ENCODE measurements at places on chromosomes 1 and 21.

DNA sequence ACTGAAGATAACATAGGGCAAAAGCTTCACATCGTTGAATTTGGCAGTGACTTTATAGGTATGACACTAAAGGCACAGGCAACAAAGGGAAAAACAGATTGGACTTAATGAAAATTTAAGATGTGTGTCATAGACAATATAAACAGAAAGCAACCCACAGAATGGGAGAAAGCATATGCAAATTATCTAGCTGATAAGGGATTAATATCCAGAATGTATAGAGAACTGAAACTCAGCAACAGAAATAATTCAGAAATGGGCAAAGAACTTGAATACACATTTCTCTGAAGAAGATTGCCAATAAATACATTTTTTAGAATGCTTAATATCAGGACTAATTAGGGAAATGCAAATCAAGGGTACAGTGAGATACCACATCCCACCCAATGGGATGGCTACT lies 55.2 kb upstream of the ANGPTL1 start:
- DNase-seq, result no peak

DNA sequence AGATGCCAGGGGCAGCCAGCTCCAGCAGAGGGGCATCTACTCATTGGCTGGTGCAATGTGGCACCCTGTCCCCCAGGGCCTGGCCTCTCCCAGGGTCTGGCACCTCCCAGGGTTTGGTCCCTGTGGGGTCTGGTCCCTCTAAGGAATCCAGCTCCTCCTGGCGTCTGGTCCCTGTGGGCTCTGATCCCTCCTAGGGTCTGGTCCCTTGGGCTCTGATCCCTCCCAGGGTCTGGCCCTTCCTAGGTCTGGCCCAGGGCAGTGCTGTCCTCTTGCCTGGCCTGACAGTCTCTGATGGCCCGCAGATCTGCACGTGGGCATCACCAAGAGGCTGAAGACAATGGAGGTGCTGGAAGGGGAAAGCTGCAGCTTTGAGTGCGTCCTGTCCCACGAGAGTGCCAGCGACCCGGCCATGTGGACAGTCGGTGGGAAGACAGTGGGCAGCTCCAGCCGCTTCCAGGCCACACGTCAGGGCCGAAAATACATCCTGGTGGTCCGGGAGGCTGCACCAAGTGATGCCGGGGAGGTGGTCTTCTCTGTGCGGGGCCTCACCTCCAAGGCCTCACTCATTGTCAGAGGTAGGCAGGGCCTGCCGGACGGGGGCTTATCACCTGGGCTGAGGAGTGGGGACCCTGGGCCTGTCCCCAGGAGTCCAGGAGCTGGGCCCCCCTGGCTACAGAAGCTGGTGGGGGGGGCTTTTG lies 73.9 kb downstream of the OBSCN start:
- DNase-seq, result no peak

- peak; percentile 62 for DNase-seq
Observed at GRCh38 chr1:201584471-201585092, 45.7 kb downstream of the NAV1 start.

GRCh38 chr1:2271211-2271721 lies 43.1 kb downstream of the SKI start:
- DNase-seq, result no peak

DNA sequence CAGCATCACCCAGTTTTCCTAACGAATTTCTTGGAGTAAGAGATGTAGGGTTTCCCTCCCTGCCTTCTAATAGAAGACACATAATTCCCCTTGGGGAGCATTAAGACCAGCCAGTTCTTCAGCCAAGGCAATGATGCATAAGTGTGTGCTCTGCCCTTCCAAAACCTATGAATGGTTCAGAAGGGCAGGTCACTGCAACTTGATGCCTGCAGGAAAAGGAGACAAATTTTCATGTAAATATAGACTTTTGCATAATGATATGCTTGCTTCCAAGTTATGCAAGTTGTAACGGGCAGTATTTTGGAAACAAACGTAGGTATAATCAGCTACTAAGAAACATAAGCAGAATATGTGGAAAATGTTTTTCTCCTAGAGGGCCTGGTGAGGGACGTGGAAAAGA lies 31.6 kb downstream of the PTGS2 start:
- DNase-seq, result peak; percentile 29

- no peak for DNase-seq
Observed at GRCh38 chr1:109025694-109026093, 16.2 kb downstream of the WDR47 start.

GRCh38 chr1:179743679-179744400 lies 749 bp downstream of the FAM163A start:
- DNase-seq, result no peak

- no peak for DNase-seq
Observed at GRCh38 chr1:59775480-59775879, 39.3 kb upstream of the HOOK1 start.

DNA sequence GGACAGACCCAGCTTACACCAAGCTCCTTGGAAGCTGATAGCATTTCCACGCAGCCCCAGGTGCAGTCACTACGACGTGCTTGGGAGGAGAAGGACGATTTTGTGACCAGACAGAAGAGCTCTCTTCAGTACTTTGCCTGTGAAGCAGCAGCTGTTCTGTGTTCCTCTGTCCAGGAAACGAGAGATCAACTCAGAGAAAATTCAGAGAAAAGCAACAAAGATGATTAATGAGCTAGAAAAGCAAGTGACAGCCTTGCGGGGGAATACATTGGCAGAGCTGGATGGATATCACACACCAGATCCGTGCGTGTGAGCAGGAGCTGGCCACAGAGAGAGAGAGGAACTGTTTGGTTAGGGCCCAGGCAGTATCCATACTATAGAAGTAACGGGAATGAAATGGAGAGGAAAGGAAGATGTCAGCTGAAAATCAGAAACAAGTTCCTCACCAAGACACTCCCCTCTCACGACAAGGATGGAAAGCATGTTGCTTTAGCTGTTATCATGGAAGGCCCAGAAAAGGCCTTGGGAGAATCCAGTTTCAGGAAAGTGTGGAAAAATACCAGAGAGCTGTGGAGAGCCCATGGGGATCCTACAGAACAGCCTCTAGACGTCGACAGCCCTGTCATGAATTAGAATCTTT lies 106.2 kb downstream of the TOMM20 start:
- DNase-seq, result no peak

- DNase-seq, result no peak
Observed at GRCh38 chr1:235979176-235979575, 85.7 kb downstream of the NID1 start.

GRCh38 chr21:22725436-22725835 lies 1727.2 kb downstream of the NCAM2 start:
- DNase-seq, result no peak

DNA sequence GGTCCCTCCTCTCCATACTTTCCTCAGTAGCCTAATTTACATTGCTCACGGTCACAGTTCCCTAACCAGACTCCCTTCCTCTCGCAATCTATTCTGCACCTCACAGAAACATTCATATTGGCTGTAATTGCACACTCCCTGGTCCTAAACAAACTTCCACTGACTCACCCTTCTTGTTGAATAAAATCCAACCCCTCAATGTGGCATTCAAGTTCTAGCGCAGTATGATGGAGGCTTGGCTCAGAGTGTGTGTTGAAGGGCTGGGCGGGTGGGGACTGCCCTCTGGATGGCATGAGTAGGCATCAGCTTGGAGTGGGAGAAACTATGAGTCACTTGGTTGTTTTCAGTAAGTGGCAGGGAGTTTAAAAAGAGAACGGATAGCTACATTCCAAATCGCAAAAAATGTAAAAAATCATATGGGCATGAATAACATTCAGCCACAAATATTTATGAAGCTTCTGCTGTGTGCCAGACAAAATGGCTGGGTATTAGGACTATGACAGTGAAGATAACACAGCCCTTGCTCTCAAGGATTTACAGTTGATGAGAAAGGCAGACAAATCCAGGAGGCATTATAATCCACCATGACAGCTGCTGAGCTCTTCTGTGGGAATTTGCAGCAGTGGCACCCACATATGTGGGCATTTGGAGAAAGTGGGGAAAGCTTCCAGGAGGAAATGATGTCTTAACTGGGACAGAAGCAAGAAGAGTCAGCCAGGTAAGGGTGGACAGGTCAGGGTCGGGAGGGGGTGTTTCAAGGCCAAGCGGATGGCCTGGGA lies 42.2 kb upstream of the LYST start:
- DNase-seq, result peak; percentile 54

- no peak for DNase-seq
Observed at GRCh38 chr1:125065092-125065820, 3880.5 kb downstream of the SRGAP2C start.

DNA sequence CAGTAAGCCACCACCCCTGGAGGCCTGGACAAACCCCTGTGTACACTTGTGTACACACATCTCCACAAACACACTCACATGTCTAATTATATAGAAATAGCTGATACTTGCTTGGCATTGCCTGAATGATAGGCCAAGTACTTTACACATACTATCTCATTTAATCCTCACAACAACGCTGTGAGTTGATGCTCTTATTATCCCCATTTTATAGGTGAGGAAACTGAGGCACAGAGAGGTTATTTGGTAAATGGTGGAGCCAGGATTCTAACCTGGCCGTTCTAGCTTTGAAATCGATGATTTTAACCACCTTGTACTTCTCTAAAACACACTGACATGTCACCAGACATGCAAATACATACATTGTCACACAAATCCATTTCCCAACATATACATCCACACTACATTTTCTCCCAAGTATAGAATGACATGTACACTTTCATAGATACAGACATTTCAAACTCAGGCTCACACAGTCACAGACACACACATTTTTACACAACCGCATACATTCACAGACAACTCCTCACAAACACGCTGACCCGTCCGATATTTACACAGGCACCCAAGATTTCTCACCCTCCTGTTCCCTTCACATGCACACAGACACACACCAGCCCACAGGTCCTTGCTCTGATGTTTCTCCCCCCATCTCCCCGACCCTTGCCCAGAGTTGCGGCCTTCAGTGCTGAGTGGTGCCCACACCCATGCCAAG lies 3.2 kb downstream of the ARHGEF19 start:
- no peak for DNase-seq

- no peak for DNase-seq
Observed at GRCh38 chr1:159339536-159339935, 37.4 kb downstream of the FCER1A start.

DNA sequence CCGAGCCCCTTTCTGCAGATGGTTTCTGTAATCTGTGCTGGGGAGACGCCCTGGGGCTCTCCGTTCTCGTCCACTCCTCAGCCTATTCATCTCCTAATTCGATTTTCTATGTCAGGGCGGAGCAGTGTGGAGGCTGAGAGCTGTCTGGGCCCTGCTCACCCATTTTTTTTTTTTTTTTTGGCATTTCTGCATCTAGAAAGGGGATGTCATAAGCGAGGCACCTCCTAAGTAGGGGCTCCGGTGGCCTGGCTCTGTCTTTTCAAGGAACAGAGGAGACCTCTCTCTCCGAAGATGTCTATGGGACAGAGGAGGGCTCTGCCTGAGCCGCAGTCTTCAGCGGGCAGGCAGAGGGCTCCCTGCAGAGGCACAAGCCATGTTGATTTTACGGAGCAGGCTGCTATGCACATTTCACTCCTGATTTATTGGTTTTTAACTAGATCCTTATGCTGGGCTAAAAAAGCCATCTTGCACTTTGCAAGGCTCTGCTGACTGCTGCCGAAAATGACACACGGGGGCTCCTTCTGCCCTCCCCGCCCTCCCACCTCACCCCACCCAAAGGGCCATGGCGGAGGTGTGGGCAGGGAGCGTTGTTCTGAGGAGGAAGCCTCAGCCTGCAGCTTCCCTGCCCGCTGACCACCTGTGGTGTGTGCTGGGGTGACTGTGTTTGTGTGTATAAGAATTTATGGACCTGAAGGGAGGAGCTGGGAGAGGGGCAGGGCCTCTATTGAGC lies 71.0 kb downstream of the FOXD2 start:
- DNase-seq, result no peak

GRCh38 chr1:232274236-232274855 lies 355.6 kb downstream of the SIPA1L2 start:
- DNase-seq, result no peak

DNA sequence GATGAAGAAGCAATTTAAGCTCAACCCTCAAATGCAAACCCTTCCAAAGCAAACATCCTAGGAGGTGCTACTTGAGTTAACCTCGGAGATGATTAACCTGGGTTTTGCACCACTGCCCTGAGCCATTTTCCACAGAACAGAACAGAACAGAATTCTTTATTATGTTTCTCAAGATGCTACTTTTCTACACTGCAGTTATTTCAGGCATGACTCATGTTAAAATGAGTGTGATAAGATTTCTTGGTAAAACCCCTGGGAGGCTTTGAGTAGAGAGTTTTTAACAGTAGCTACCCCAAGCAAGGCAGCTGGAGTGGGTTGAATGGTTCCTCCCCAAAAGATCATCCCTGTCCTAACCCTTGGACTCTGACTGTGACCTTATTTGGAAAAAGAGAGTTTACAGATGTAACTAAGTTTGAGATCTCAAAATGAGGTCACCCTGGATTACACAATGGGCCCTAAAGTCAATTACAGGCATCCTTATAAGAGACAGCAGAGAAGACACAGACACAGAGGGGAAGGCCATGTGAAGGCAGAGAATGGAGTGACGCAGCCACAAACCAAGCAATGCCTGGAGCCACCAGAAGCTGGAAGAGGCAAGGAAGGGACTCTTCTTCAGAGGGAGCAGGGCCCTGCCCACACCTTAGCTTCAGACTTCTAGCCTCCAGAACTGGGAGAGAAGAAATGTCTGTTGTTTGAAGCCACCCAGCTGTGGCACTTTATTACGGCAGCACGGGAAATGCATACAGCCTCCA lies 153.4 kb downstream of the ETS2 start:
- DNase-seq, result peak; percentile 66

- DNase-seq, result peak; percentile 39
Observed at GRCh38 chr21:38567335-38567969, 69.2 kb upstream of the ERG start.

DNA sequence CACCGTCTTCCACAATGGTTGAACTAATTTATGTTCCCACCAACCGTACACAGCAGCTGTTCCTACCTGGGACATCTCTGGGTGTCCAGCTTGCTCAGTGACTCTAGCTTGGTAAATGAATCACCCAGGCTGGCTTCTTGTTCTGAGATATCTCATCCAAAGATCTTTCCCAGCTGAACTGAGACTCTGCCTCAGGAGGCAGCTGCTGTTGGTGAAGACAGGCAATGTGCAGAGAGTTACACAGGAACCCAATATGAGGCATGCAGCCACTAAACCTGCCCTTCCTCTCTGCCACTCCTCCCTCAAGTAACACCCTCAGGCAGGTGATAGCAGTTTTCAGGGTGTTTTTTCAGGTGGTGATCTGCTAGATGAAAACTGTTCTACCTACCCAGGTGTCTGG lies 14.0 kb upstream of the FOXO6 start:
- no peak for DNase-seq

GRCh38 chr1:108565512-108565911 lies 5.6 kb downstream of the EEIG2 start:
- no peak for DNase-seq

GRCh38 chr1:20361401-20361800 lies 70.7 kb downstream of the VWA5B1 start:
- no peak for DNase-seq

- DNase-seq, result no peak
Observed at GRCh38 chr1:183259924-183260323, 73.9 kb downstream of the LAMC2 start.

- no peak for DNase-seq
Observed at GRCh38 chr1:91098299-91098906, 76.6 kb upstream of the ZNF644 start.

All from skeletal muscle cell (primary cell).